SK-N-SH (cell line): ENCODE measurements at places on chromosomes 1 and 21. TPM values are rescaled to one million over a fixed set of nuclear protein-coding genes. Genes with fewer than 3 reads are reported as not detected.

INSRR gene
- polyA plus RNA-seq: 0.20 and 0.63 TPM in 2 replicates

DYNLT4 gene
- polyA plus RNA-seq: 0.37 and 0.61 TPM in 2 replicates

NHLH1 gene
- 0.16 and 0.18 TPM in 2 replicates for polyA plus RNA-seq

FCRL6 gene
- polyA plus RNA-seq: not detected in 2 replicates

THEMIS2 gene
- polyA plus RNA-seq: 4.1 and 4.9 TPM in 2 replicates

OLFML2B gene
- polyA plus RNA-seq: 5.7 and 7.3 TPM in 2 replicates

CCDC27 gene
- not detected in 2 replicates for polyA plus RNA-seq

AJAP1 gene
- not detected in 2 replicates for polyA plus RNA-seq

TIMM17A gene
- 33.6 and 51.6 TPM in 2 replicates for polyA plus RNA-seq

TMEM125 gene
- not detected in 2 replicates for polyA plus RNA-seq

RGS13 gene
- polyA plus RNA-seq: 0.05 TPM in 1 of 2 replicates, not detected in the other

SIPA1L2 gene
- 0.48 and 0.55 TPM in 2 replicates for polyA plus RNA-seq

DISP3 gene
- 0.08 and 0.15 TPM in 2 replicates for polyA plus RNA-seq

GSTM5 gene
- polyA plus RNA-seq: not detected in 2 replicates

ITLN2 gene
- polyA plus RNA-seq: not detected in 2 replicates

TBX15 gene
- polyA plus RNA-seq: 0.02 TPM in 1 of 2 replicates, not detected in the other

COL16A1 gene
- polyA plus RNA-seq: 9.0 and 10.4 TPM in 2 replicates

DNAH14 gene
- polyA plus RNA-seq: 8.0 and 11.3 TPM in 2 replicates

ITLN1 gene
- not detected in 2 replicates for polyA plus RNA-seq

VPS13D gene
- polyA plus RNA-seq: 14.4 and 15.0 TPM in 2 replicates

SYPL2 gene
- polyA plus RNA-seq: 0.03 and 0.05 TPM in 2 replicates

C1QC gene
- polyA plus RNA-seq: not detected in 2 replicates

ITGB2 gene
- 0.67 and 0.77 TPM in 2 replicates for polyA plus RNA-seq
